ENCODE measurements at places on chromosomes 4 and X.

GRCh38 chr4:145347684-145348083 lies 134.0 kb upstream of the SMAD1 start:
- DNase-seq: no peak

- DNase-seq: no peak
Observed at GRCh38 chr4:132266374-132266773, 882.7 kb upstream of the PCDH10 start.

DNA sequence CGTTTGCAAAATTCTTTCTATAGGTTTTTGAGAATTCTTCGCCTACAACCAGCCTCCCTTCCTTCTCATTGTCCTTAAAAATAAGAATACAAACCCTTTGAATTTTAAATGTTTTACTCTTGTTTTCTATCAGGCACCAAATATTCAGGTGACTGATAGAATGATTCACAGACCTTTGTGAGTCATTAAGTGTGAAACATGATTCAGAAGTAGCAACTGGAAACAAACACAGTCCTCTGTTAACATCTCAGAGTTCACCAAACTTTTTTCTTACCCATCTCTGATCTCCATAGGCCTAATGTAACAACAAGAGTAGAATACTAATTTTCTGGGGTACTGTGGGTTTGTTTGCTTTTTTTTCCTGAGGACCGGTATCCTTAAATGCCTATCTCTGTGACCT lies 63.4 kb upstream of the MAB21L2 start:
- DNase-seq: no peak

- DNase-seq: no peak
Observed at GRCh38 chrX:24561121-24561520, 86.0 kb downstream of the PCYT1B start.

GRCh38 chr4:148112231-148112982 lies 329.8 kb downstream of the NR3C2 start:
- no peak for DNase-seq

- DNase-seq: no peak
Observed at GRCh38 chr4:147581606-147582350, 35.4 kb upstream of the TMEM184C start.

GRCh38 chr4:182265881-182266280 lies 22.7 kb downstream of the TENM3 start:
- DNase-seq: no peak

DNA sequence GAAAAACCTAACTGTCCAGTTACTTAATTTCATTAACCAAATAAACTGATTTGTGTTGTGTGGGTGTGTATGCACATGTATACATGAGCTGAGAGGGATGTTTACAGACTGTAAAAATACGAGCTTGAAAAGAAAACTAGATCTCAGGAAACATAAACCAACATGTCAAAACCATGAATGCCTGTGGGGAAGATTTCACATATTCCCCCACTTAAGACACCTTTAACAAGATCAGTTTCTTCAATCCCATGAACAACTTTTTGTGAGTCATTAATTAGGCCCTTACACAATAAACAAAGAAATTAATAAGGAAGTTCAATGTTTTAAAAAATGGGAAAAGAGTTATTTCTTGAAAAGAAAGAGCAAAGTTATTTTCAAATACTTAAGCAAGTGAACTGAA lies 170.8 kb downstream of the ZNF674 start:
- DNase-seq: no peak

DNA sequence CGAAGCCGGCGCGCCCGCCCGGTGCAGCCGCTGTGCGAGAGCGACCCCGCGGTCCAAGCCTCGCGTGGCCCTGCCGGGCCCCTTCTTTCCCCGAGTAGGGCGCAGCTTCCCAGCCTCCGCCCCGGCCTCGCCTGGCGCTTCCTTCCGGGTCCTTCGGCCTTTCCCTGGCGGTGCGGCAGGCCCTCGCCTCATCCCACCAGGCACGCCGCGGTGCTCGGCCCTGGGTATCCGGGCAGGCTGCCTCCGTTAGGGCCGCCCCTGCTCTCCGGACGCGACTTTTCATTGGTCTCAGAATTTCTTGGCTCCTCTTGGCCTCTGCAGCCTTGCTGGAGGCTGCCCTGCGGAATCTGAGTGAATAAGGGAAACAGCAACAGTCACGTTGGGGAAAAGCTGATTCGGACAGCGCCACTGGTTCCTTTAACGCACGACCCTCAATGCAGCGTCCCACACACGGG lies 429 bp downstream of the UVSSA start:
- no peak for DNase-seq

- DNase-seq: peak; percentile 68
Observed at GRCh38 chrX:45851434-45851991, 650.8 kb upstream of the DIPK2B start.

DNA sequence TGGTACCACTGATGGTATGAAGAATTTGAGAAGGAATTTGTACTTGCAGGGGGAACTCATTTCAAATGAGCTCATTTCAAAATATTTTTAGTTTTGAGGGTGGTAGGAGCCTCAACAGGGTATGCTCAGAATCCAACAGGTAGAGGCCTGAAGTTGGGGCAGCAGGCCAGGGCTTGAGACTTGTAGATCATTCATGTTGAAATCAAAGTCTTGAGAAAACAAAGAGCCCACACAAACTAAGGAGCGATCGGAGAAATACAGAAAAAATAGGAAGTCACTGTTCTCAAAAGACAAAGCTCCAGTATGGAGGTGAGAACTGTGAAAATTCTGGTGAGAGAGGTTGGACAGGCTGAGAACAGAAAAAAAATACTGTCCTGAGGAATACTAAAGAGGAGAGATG lies 979 bp upstream of the SLC9A6 start:
- no peak for DNase-seq

- no peak for DNase-seq
Observed at GRCh38 chr4:96955691-96956090, 1115.8 kb downstream of the PDHA2 start.

- no peak for DNase-seq
Observed at GRCh38 chr4:2378898-2379297, 39.5 kb downstream of the ZFYVE28 start.

- no peak for DNase-seq
Observed at GRCh38 chr4:160319221-160319867, 1216.5 kb downstream of the RAPGEF2 start.

- peak; percentile 81 for DNase-seq
Observed at GRCh38 chrX:46408553-46409407, 136.4 kb downstream of the ZNF674 start.

DNA sequence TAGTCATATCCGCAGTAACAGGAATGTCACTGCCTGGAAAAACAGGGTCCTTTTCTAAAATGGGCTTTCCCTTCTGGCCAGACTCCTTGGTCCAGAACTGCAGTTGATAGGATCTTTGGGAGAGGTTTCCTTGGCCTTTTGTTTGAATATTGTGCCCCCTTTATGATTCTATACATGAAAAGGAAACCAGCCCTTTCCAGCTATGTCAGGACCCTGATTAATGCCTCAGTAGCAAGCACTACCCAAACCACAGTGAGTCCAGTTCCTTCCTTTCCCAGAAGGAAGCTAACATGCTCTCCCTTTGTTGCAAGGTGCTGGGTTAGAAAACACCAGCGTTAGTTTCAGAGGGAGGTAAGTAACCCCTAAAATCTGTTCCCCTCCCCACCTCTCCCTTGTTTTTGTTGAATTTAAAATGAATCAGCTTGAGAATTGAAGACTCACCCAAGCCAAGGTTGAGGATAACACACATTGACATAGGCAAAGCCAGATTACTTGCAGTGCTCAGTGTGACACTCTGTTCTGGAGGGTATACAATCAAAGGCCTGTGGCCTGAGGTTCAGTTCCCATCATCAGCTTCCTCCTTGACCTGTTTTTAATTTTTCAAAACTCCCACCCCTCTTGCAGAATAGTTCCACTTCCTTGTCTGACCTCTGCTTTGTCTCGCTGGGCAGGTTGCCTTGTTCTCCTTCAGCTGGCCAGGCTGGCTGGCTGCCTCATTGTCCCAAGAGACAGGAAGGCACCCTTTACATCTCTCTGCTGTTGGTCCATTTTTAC lies 87.6 kb upstream of the PLAC1 start:
- DNase-seq: no peak

- DNase-seq: no peak
Observed at GRCh38 chr4:77121736-77122240, 35.2 kb upstream of the CCNG2 start.

- DNase-seq: no peak
Observed at GRCh38 chr4:86441175-86441936, 81.5 kb upstream of the MAPK10 start.

- DNase-seq: no peak
Observed at GRCh38 chr4:119733431-119733830, 104.8 kb upstream of the PDE5A start.

DNA sequence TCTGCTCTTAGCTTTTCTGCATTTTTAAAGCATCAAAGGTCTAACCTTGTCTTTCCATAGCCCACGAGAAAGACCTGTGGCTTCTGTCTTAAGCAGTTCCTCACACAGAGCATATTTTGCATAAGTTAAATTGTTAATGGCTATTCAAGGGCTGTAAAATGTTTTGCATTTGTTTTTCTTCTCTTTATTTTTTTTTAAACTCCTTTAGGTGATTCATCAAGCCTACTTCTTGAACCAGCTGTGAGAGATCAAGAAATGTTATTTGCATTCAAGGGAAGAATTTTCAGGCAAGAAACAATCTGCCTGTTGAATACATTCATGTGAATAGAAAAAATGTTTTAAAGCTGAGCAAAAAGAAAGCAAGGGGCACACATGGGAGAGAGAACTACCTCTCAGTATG lies 423.8 kb upstream of the FRG1 start:
- DNase-seq: no peak

DNA sequence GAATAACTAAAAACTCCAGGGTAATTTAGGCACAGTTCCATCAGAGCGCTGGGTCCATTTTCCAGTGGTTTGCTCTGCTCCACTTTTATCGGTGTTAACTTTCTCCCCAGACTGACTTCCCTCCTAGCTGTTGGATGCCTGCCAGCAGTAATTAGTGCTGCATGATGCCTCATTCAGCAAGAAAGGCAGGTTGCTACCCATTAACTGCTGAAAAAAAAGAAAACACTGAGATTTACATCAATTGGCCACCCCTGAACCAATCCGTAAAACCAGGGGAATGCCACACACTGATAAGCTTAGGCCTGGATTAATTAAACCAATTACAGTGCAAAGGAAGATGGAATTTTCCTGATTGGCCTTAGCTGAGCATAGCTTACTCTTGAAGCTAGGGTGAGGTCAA lies 182.4 kb upstream of the CXXC4 start:
- no peak for DNase-seq

DNA sequence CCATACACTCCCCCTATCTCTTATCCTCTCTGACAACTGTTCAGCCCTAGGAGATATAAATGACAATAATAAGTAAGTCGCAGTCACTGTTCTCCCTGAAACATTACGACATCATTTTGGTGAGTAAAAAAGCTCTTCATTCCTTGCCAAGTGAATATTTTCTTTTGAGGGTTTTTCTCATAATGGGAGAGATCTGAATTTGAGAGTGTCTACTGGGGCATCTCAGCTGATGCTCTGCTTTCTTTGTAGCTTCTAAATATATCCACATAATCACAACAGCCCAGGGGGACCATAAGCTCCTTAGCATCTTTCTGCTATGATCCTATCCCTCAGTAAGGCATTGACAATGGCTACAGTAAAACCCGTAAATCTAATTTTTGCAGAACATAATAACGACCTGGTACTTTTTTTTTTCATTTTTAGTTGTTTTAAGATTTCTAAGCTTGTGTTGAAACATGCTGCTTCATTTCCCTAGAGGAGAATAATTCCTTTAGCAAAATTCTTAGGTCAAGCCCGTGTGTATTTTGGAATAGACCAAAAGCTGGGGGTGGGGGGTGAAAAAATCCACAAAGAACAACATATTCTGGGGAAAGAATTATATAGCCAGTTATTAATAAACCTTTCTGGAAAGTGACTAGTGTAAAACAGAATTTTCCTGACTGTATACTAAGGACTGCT lies 78.1 kb upstream of the GPM6B start:
- no peak for DNase-seq

DNA sequence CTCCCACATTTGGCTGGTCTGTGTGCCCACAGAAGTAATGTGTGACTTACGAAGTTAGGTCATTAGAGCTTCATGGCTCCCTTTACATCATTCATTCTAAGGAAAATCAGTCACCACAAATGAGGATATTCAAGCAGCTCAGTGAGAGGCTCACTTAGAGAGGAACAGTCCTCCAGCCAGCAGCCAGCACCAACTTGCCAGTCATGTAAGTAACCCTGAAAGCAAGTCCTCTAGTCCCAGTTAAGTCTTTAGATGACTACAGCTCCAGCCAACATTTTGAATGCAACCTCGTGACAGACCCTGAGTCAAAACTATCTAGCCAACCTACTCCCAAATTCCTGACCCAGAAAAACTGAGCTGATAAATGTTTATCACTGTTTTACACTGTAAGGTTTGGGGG lies 71.3 kb downstream of the LRBA start:
- no peak for DNase-seq

DNA sequence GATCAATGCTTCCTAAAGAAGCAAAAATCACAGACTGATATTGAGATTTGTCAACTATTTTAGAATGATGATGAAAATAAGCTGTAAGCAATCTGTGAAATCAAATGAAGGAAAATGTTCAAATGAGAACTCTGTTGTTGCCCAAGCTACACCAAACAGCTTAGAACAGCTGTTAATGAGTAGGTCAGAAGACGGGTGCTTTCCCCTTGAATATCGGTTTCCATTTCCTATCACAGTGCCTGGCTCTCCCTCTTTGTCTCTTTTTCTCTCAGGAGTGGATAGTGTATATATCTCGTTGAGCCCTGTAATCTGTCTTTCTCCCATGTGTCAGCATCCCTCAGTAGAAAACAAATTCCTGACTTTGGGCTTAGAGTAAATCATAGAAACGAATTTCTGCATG lies 1592.9 kb upstream of the TENM3 start:
- no peak for DNase-seq

GRCh38 chr4:124810827-124811226 lies 98.3 kb upstream of the ANKRD50 start:
- no peak for DNase-seq

DNA sequence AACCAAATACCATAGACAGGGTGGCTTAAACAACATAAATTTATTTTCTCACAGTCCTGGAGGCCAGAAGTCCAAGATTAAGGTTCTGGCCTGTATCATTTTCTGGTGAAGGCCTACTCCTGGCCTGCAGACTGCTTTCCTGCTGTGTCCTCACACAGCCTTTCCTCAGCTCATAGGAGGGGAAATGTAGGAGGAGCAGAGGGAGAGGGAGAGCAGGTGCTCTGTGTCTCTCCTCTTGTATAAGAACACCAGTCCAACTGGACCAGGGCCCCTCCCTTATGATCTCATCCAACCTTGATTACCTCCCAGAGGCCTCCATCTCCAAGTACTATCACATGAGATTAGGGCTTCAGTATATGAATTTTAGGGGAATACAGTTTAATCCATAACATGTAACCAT lies 34.3 kb downstream of the RAPGEF2 start:
- DNase-seq: no peak

DNA sequence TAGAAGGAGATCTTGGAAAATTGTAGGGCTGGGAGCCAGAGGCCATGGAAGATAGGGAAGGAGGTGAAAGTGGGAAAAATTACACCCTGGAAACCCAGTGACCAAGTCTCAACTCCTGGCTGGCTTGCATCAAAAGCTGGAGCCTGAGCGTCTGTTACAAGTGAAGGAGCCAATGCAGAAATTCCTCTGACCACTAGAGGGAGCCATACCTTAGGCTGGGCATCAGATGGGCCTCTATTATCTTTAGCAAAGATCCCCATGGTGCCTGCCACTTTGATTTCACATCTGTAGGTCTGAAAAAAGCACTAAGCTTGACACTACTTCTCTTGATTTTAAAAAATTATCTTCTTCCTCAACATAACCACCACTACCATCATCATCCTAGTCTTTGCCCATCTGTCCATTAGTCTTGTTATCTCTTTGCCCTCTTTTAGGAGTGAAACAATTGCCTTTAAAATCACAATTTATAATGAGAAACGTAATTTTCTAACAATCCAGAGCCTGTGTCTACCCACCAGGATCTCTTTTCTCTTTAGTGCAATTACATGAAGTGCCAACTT lies 62.9 kb downstream of the ANAPC4 start:
- peak; percentile 67 for DNase-seq
